ENCODE measurements at places on chromosomes 3 and 15. TPM values are rescaled to one million over a fixed set of nuclear protein-coding genes. Genes with fewer than 3 reads are reported as not detected.

Gene GRK7
- not detected for total RNA-seq

- no peak for DNase-seq
Measured at GRCh38 chr3:172289583-172289982, 158.7 kb downstream of the GHSR start.

Gene KLHDC8B
- 3.2 TPM for total RNA-seq

DNA sequence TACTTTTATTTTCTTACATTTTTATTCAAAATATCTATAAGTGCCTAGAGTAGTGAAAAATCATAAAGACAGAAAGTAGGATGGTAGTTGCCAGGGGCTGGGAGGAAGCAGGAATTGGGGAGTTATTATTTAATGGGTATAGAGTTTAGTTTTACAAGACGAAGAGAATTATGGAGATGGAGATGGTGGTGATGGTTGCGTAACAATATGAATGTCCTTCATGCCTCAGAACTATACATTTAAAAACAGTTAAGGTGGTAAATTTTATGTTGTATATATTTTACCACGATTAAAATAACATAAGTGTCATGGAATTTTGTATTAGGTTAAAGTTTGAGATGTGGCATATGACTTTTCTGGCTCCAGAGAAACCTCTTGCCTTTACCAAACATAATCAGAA, 171.4 kb downstream of the MYRIP start:
- no peak for DNase-seq

- DNase-seq: no peak
Measured at GRCh38 chr3:143825513-143825912, 22.8 kb downstream of the SLC9A9 start.

Measured in Daoy (cell line).